ENCODE measurements at places on chromosomes 2 and 18.

- DNase-seq = no peak
Measured at GRCh38 chr2:96072746-96073145, 38.0 kb upstream of the GPAT2 start.

GRCh38 chr2:233438573-233439147 lies 84.4 kb downstream of the DGKD start:
- no peak for DNase-seq

- DNase-seq = no peak
Measured at GRCh38 chr2:7953195-7953594, 728.7 kb upstream of the ID2 start.

DNA sequence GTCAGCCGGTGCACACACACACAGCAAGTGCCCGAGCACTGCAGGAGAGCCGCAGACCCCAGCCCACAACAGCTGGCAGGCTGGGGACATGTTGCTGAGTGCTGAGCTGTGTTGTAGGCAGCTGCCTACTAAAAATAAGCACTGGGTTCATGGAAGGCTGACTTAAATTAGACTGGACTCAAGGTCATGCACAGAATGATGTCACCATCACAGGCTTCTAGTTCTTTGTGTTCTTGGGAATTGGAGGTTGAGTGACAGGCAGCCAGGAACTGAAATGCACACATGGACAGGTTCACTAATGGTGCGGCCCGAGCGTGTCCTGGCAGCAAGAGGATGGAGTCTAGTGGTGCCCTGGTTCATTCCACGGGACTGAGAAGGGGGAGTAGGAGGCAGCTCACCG lies 71.3 kb downstream of the VWA3B start:
- no peak for DNase-seq

- DNase-seq = no peak
Measured at GRCh38 chr2:181054843-181055242, 74.4 kb downstream of the UBE2E3 start.

DNA sequence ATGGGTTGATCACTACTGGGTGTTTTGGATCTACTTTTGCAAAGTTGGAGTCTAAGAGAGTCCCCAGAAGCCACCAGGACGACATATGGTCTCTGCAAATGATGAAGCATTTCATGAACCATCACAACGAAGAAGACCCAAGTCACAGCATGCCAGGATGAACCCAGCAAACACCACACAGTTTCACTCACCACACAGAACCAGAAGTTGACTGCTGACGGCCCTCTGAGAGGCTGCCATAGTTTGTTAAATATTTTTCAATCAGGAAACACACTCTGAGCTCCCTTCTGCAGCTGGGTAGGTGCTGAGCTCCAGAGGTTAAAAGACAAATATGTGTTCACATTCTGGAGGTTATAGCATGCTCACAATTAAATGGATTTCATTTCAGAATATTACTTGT lies 271.4 kb downstream of the DCDC2C start:
- no peak for DNase-seq

- no peak for DNase-seq
Measured at GRCh38 chr18:61926532-61926931, 33.7 kb upstream of the RNF152 start.

- DNase-seq = no peak
Measured at GRCh38 chr2:65969161-65969560, 465.8 kb upstream of the MEIS1 start.

Data from WTC11 (cell line).